ENCODE measurements at places on chromosomes 5 and 9.

DNA sequence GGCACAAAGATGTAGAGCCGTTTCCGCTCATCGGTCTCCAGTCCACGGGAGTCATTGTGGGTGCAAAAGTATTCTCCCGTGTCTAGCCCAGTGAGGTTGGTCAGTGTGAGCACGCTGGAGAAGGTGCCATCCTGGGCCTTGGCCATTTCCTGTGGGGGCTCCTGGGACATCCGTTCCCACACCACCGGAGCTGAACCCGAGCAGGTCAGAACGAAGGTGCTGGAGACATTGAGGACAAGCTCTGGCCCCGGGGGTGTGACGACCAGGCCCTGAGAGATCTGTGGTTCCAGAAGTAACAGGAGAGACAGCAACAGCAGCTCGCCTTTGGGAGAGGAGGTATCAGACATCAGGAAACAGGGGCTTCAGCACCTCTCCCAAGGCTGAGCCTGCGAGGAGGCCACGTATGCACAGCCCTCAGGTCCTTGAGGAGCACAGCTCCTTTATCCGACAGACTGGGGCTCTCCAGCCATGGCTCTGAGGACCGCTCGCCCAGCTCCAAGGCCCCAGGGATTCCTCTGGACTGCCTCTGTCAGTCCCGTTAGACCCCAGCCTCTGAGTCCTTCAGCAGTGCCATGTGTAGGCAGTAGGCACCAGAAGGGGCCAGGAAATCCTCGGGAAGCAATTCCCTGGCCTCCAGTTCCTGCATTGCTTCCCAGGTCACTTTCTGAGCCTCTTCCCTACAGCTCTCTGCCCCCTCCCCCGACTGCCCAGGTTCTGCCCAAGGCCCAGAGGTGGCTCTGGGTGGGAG, 19.9 kb downstream of the PDGFRB start:
- no peak for DNase-seq

- DNase-seq, result no peak
These were observed 7.5 kb upstream of the CMBL start for GRCh38 chr5:10315201-10315600.

GRCh38 chr5:134100283-134101091, 14.0 kb upstream of the TCF7 start:
- DNase-seq, result peak; percentile 84

DNA sequence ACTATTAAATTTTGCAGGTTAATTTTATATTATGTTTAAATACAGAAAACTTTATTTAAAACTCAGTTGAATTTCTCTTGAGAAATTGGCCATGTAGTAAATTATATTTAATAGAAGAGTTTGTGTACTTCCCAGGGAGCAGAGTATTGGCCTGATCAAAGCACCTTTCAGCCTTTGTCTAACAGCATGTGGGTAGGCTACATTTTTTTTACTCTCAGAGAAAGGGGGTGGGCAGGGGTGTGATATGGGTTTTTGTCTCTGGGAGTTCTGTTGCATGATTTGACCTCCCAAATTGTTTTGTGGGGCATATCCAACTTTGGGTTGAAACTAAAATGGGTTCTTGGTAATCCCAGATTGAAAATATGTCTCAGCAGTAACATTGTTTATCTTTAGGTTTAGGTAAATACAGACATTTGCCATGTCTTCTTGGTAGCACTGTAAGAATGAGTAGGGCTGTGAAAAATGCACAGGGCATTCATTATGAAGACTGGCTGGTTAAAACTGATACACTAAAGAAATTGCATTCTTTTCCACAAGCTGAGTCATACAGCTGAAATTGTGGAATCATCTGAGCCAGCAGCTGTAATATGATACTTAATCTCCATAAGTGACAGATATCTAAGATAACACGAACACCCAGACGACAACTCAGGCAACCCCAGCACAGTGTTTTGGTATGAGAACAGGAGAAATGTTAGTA, 75.4 kb upstream of the CDKN2B start:
- peak; percentile 90 for DNase-seq

- no peak for DNase-seq
These were observed 93.5 kb downstream of the MVB12B start for GRCh38 chr9:126420135-126420534.

- no peak for DNase-seq
These were observed 119.0 kb upstream of the PPP1R26 start for GRCh38 chr9:135360617-135361016.

DNA sequence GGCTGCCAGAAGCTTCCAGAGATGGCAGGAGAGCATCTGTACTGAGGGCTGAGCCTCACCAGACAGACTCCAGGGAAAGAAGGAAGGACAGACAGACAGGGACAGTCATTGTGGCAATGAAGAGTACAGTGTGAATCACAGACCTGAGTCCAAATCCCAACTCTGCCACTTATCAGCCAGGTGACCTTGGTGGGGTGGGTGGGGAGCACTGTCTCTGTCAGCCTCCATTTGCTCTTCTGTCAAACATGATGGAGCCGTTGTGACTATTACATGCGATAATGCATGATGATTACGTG, 85.9 kb upstream of the FSTL4 start:
- no peak for DNase-seq

DNA sequence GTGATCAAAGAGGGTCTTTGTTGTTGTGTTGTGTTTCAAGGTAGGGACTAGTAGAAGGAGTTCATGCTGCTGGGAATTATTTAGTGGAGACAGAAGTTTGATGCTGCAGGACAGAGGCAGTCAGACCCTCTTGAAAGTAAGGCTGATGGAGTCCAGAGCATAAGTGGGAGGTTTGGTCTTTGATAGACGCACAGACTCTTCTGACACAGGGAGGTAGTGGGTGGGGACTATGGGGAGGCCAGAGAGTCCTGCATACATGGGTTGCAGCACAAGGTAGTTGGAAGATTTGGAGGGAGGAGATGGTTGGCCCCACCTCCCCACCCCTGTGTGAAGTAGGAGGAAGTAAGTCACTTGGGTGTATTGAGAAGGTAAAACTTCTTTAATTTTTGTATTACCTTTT, 2.4 kb upstream of the CCDC112 start:
- no peak for DNase-seq

DNA sequence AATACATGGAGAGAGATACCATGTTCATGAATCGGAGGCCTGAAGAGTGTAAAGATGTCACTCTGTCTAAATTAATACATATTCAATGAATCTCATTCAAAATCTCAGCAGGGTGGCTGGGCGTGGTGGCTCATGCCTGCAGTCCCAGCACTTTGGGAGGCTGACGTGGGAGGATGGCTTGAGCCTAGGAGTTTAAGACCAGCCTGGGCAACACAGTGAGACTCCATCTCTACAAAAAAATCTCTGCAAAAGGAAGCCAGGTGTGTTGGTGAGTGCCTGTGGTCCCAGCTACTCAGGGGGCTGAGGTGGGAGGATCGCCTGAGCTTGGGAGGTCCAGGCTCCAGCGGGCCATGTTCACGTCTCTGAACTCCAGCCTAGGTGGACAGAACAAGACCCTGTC, 49.7 kb downstream of the COL23A1 start:
- no peak for DNase-seq

GRCh38 chr9:136046554-136046920, 48.6 kb downstream of the NACC2 start:
- DNase-seq, result no peak

DNA sequence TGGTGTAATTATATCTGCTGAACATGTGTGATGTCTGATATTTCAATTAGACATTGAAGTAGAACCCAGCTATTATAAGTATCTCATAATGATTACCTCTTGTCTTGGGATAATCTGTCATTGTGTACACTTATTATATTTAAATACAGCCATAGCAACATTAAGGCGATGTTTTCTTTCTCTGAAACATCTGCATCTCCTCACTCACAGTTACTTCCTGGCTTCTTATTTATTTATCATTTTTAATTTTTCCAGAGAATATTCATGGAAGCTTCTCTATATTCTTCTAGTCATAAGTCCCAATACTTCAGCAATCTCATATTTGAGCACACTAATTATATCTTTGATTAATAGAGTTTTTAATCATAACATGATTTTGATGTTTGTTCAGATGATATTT, 103.8 kb upstream of the FBN2 start:
- DNase-seq, result no peak

- DNase-seq, result no peak
These were observed 6.5 kb downstream of the ARL14EPL start for GRCh38 chr5:116038817-116039216.

DNA sequence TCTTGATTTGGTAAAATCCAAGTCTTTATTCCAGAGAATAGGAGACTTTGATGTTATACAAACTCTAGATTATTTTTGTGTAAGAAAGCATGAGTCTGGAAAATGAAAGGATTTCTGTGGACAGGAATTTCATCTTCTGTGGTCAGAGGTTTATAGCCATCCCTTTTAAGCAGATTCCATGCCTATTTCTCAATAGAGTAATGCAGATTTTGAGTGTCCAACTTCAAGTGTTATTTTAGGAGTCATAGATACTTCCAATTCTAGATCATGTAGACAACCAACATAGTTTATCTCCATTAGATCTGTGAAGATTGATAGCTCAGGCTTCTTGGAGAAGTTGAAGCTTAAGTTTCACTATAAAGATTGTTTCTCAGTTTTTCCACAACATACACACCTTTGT, 379.7 kb downstream of the PSAT1 start:
- peak; percentile 60 for DNase-seq

DNA sequence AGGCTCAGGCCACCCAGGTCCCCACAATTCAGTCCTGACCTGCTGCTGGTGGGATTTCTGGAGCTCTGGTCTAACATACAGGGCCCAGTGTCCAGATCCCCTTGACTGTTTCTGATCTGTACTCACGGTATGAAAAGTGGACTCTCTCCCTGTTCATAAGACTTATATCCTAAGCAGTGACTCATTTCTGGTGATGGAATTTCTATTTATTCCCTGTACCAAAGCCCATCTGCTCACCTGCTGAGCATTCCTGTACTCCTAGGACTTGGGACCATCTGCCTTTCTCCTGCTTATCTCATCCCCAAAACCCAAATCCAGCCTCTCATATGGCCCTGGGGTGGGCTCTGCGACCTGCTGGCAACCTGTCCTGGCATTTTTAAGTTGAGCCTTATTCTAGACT, 86.6 kb downstream of the APBA1 start:
- DNase-seq, result peak; percentile 13

DNA sequence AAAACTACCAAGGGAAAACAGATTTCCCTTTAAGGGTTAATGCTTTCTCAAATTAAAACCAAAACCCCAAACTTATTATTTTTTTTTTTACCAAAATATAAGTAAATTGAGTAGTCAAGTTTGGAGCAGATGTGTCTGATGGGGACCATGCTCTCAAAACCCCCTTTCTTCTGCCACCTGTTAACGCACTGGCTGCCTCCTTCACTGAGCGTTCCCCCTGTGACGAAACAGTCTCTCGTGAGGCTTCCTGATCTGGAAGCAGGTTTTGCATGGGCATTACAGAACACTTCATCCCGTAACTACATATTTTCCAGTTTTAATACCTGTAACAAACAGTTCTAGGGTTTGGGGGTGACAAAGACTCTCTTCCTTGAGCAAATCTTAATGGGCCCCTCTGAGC, 59.4 kb downstream of the ANKH start:
- DNase-seq, result no peak

GRCh38 chr9:120539951-120540350, 40.0 kb downstream of the CDK5RAP2 start:
- DNase-seq, result no peak

GRCh38 chr5:150188146-150188842, 1.6 kb upstream of the SLC6A7 start:
- DNase-seq, result no peak

DNA sequence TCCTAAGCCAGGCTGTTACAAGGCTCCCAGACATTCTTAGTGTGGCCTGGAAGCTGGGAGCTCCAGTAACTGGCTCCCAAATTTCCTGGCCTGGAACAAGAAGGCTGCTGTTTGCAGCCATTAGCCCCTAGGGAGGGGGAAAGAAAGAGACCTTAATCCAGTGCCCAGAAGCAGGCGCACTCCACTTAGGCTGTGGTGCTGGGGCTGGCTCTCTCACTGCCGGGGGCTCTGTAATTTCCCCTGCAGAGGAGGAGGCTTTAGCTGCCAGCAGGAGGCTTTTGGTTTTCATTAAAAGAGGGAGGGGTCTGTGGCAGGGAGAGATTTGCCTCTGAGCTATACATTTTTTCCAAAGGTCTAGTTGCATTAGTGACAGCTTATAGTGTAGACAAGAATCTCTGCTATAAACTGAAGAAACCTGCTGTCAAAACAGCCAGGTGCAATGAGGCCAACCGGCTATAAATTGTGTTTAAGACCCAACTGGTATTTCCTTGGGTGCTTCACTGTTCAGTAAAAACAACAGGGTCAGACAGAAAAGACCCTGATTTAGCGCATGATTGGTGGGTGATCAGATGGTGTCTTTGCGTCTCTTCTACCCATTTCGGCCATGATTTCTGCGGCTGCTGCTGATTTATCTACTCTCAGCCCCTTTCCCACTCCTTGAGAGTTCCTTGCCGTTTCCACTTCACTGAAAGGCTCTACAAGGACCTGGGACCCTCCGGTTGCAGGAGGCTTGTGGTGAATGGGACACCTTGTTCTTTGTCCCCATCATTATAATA, 254.6 kb downstream of the AOPEP start:
- DNase-seq, result no peak

GRCh38 chr5:67176936-67177335, 19.7 kb downstream of the CD180 start:
- no peak for DNase-seq

DNA sequence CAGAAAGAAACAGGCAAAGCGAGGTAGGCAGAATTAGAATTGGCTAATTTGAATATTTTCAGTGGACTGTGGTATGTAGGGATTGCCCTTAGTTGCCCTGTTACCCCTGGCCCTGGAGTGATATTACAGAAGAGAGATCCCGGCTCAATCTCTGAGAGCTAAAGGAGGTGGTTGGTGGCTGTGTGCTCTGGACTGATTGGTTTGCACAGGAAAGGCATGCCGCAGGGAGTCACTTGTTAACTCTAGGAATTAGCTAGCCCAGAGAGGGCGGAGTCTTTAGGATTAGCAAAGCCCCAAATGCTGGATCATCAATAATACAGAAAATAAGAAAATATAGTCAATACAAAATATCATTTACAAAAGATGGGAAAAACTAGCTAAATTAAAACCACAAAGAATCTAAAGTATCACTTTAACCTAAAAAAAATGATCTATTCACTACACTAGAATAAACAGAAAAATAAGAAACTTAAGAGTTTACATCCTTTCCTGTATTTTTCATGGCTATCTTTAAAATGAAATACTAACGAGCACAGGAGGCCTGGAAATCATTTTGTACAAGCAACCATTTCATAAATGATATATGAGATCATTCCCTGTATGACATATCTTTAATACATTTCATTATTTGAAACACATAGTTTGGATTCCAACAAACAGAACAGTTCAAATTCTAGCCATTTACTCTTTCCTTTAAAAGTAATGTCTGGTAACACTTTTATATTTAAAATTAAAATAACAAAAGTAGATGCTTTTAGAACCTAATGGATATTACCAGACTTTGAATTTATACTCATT, 71.1 kb downstream of the GNAQ start:
- no peak for DNase-seq

- DNase-seq, result peak; percentile 81
These were observed 35.4 kb upstream of the TMC1 start for GRCh38 chr9:72485821-72486593.

- DNase-seq, result no peak
These were observed 44.5 kb upstream of the TMEM252 start for GRCh38 chr9:68585034-68585761.

DNA sequence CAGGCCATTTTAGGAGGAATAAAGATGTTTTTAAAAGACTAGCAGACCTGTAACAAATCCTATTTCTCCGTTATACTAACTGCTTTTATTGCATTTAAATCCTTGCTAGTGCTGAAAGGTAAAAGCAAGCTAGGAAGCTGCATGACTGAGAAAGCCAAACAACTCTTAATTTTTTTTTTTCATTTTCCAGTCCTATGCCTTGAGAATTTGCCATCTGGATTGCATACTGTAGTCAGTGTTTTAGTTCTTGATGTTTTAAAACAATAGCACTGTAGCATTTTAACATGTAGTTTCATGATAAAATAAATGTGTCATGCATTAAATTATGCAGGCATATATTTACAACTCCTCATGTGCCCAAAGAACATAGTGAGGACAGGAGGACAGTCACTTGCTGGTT, 108.4 kb upstream of the FGF10 start:
- DNase-seq, result no peak
